AG04450 (cell line): ENCODE measurements at places on chromosomes 6 and 20.

DNA sequence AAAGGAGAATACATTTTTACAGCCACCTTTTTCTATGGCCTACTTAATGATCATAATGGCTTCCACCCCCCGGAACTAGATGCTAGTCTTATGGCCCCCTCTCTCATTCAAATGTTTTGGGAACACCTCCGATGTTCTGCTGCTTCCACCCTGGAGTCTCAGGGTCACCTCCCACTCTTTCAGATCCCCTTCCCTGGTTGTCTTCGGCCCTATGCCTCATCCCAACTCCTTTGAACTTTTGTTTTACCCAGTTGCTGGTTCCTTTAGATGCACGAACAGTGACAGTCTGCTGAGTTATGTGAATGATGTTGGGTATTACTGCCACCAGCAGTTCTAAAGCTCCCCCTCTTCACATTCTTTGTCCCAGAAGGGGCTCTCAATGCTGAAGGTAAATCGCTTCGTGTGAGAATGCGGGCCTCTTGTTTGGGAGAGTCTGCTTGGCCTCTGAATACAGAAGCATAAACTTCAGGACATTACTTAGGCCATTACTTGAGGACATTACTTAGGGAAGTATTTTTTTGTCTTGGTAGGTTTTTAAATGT lies 309.1 kb downstream of the SOX4 start:
- no peak for DNase-seq

GRCh38 chr6:99495466-99495865 lies 19.8 kb downstream of the USP45 start:
- no peak for DNase-seq

- DNase-seq, result no peak
Observed at GRCh38 chr20:35252037-35252461, 25.6 kb downstream of the MMP24 start.

DNA sequence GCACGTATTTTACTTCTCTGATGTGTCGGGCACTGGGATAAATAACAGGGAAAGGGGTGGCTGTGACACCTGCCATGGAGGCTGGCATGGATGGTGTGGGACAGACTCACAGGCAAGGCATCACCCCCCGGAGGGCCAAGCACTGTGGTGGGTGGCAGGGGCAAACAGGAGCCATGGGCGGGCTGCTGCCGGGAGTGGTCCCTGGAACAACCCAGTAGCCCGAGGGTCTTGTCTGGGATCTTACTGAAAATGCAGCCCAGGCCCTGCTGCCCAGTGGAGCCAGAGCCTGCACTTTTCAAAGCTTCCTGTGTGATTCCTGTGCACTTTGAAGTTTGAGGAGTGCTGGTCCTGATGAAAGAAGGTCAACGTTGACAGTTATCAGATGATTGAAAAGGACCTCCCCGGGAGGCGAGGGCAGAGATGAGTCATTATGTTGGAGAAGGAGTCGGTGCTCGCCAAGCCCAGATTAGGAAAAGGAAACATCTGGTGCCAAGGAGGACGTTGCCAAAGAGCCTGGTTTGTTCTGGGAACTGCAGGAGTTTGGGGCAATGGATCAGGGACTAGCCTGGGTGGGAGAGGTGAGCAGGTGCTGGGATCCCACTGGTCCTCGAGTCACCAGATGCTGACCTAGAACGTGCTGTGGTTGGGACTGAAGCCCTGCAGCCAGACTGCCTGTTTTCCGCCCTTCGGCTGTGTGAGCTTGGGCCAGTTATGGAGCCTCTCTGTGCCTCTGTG lies 130.0 kb upstream of the GGTLC1 start:
- DNase-seq, result no peak

DNA sequence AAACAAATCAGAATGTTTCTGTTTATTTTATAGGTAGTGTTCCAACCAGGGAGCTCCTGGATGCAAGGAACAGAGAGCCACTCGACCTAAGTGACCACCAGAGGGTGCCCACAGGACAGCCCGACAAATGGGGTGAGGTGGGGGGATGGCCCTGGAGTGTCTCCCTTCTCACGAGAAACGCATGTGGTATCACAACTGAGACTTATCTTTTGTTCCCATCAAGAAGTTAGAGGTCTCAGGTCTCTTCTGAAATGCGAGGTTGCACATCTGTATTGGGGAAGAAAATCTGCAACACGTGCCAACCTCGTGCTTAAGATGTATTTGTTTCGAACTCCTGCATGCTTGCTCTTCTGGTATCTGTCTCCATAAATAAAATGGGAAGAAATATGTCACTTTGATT lies 104.0 kb downstream of the ISM1 start:
- DNase-seq, result no peak

DNA sequence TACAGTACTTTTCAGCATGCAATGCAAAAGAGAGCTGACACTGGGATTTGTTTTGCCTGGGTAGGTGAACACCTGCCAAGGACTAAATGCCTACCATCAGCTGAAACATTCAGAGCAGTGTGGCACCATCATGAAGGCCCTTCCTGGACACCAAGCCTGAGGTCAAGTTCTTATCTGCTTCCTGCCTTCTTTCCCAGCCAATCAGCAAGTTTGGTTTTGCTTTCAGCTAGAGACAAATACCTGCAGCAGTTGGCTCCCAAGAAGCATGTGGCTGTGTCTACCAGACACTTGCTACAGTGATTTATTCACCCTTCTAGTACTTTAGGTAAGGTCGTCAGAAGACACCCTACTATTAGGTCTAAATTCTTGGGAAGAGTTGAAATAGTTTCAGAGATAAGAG lies 112.8 kb downstream of the TBX18 start:
- DNase-seq, result no peak

GRCh38 chr6:169963581-169964297 lies 212.3 kb downstream of the ERMARD start:
- DNase-seq, result no peak

GRCh38 chr6:106086814-106087175 lies 659 bp downstream of the PRDM1 start:
- DNase-seq, result no peak

GRCh38 chr6:11162262-11162661 lies 50.7 kb upstream of the ERVFRD-1 start:
- DNase-seq, result no peak

- DNase-seq, result no peak
Observed at GRCh38 chr20:17570347-17571152, 675 bp downstream of the DSTN start.

DNA sequence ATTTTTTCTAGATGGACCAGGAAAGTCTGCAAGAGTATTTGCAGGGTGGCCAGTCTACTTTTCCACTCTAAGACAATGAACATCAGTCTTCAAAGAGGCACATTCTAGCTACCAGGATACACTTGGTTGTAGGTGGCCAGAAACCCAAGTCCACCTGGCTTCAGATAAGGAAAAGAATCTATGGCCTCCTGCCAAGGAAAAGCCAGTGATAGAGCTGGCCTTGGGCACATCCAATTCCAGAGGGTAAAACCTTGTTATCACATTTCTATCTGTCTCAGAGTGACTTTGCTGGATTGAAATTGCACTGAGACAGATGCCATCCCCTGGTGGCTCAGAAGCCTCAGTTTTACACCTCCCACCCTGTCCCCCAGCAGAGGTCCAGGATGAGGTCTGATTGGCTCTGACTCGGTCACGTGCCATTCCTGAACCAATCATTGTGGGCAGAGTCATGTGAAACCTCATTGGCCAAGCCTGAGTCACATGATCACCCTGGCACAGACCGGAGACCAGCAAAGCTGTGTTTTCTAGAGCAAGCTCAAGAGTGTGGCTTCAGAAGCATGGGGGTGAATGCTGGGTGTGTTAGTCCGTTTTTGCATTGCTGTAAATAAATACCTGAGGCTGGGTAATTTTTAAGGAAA lies 497.4 kb upstream of the SULF2 start:
- no peak for DNase-seq

DNA sequence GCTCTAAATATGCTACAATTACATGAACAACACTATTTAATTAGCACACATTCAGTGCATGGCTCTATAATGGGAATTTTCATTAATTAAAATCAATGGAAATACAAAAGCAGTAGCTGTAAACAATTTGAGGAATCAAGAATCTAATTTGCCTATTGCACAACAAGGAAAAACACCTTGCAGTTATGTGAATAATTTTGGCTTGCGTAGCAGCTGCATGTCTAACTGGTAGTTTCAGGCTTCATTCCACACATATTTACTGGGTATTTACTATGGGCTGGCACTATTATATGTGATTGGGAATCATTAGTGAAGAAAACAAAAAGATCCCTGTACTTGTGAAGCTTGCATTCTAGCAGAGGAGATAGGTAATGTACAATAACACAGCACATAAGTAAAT lies 26.4 kb downstream of the KIF6 start:
- DNase-seq, result no peak

GRCh38 chr20:46062621-46063020 lies 27.1 kb downstream of the NCOA5 start:
- DNase-seq, result no peak

DNA sequence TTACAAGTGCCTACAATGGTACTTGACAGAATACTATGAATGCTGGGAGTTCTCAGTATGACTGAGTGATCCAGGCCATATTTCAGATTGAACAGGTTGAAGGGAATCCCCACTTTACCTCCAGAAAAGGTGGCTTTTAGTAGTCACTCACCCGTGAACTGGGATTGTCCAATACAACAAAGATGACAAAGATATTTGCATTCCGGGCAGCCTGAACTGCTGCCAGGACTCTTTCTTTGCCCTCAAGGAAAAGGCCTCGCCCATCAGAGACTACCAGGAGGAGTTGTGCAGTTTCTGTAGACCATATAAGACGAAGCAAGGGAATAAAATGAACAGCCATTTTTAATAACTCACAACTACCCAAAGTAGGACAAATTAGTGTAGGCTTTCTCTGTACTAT lies 6.3 kb upstream of the LYRM2 start:
- DNase-seq, result no peak

GRCh38 chr6:3403238-3404173 lies 53.3 kb downstream of the SLC22A23 start:
- DNase-seq, result no peak

DNA sequence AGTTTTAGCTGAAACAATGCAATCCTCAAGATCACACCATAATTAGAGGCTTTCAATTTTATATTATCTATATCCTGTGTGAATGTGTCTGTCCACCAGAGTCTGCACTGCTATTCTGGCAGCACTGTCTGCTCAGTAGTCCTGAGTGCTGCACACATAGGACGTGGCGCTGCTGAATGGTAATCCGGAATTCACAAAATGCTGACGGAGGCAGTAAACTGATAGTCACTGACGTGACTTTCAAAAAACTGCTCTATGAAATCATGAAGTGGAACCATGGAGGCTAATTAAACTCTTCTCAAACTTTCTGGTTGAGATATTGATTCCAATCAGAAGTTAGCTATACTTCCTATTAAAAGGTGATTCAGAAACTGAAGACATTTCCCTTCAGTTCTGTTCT lies 190.8 kb upstream of the NOX3 start:
- DNase-seq, result no peak

DNA sequence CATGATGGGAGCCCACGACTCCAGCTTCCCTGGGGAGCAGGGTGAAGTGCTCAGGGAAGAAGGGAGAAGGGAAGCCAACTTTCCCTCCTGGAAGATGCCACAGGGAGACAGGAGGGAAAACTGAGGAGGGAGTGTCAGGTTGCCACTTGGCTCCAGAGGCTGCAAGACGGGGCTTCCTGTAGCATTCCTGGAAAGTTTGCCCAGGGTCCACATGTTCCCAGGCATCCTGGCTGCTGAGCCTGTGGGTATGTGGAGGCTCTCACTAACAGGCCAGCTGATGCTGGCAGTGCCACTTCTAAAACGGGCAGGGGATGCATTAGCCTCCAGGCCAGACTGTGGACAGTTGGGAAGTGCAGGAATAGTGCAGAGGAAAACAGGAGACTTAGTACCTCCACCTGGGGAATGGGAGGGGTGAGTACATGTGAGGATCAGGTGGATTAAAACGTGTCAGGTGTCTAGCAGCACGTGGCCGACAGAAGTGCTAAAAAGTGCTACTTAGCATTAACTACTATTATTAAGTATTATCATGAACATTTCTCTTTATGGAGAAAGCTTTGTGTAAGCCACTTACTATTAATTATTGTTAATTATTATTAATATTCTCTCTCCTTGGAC lies 33.2 kb downstream of the BANF2 start:
- no peak for DNase-seq

- DNase-seq, result no peak
Observed at GRCh38 chr6:134216301-134217010, 101.5 kb downstream of the SGK1 start.

GRCh38 chr6:12241493-12242175 lies 48.5 kb upstream of the EDN1 start:
- no peak for DNase-seq
